ENCODE measurements at places on chromosomes 6 and 20. TPM values are rescaled to one million over a fixed set of nuclear protein-coding genes. Genes with fewer than 3 reads are reported as not detected.

EGFL8 gene
- total RNA-seq = 1.5 TPM

FLOT1 gene
- 110 TPM for total RNA-seq

GTSF1L gene
- not detected for total RNA-seq

ANGPT4 gene
- not detected for total RNA-seq

CD2AP gene
- total RNA-seq = 18.5 TPM

OPN5 gene
- total RNA-seq = not detected

IL20RA gene
- total RNA-seq = 0.20 TPM

OR2B6 gene
- 0.07 TPM for total RNA-seq

KIF6 gene
- 0.33 TPM for total RNA-seq

CALHM6 gene
- total RNA-seq = 1.5 TPM

TP53TG5 gene
- total RNA-seq = not detected

DNMT3B gene
- 2.2 TPM for total RNA-seq

KIF25 gene
- total RNA-seq = 0.72 TPM

DLK2 gene
- 0.20 TPM for total RNA-seq

SLA2 gene
- total RNA-seq = 0.03 TPM

COL12A1 gene
- 724 TPM for total RNA-seq

UNC93A gene
- total RNA-seq = not detected

SRMS gene
- total RNA-seq = not detected

EYS gene
- total RNA-seq = under 0.01 TPM

MCHR2 gene
- total RNA-seq = not detected

MPIG6B gene
- not detected for total RNA-seq

All from smooth muscle cell of the pulmonary artery (primary cell).